ENCODE measurements at places on chromosomes 12 and 14. TPM values are rescaled to one million over a fixed set of nuclear protein-coding genes. Genes with fewer than 3 reads are reported as not detected.

GRCh38 chr12:46400406-46400805, 27.8 kb upstream of the SLC38A2 start:
- DNase-seq = no peak

GRCh38 chr14:31690056-31690455, 128.9 kb downstream of the NUBPL start:
- no peak for DNase-seq

- DNase-seq = no peak
Measured at GRCh38 chr14:51520087-51520486, 131.6 kb upstream of the FRMD6 start.

DNA sequence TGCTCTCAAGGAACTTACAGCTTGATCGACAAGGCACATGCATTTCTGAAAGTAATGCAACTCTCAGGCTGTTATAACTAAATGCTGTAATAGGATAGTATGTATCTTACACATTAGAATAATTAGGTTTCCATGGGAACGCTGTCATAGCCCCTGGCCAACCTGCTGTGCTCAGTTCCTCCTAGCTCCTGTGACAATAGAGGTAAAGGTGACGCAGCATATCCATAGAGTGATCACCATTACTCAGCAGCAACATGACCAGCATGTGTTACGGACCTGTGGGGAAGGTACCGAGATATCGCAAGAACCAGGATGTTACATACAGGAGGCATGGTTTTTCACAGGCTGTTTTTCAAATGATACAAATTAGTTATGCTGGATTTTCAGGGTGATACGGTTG, 150.7 kb downstream of the CAND1 start:
- DNase-seq = no peak

- no peak for DNase-seq
Measured at GRCh38 chr12:116950628-116951325, 40.0 kb downstream of the FBXW8 start.

DNA sequence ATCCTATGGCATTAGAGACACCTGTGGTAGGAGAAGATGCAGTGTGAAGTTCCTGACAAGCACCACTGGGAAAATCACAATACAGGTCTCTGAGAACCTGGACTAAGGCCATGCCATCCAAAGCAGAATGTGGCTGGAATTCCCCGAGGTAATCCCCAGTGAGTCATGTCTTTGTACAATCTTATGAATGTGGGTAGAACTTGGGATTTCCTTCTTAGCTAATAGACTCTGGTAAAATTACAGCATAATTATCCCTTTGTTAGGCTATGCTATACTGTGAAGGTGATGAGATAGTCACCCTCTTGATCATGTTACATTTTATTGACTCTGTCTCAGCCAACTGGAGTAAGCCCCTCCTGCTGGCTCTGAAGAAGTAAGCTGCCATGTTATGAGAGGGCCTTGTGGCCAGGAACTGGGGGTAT, 224.3 kb upstream of the DCN start:
- no peak for DNase-seq

- no peak for DNase-seq
Measured at GRCh38 chr14:56702515-56702914, 107.8 kb downstream of the OTX2 start.

DNA sequence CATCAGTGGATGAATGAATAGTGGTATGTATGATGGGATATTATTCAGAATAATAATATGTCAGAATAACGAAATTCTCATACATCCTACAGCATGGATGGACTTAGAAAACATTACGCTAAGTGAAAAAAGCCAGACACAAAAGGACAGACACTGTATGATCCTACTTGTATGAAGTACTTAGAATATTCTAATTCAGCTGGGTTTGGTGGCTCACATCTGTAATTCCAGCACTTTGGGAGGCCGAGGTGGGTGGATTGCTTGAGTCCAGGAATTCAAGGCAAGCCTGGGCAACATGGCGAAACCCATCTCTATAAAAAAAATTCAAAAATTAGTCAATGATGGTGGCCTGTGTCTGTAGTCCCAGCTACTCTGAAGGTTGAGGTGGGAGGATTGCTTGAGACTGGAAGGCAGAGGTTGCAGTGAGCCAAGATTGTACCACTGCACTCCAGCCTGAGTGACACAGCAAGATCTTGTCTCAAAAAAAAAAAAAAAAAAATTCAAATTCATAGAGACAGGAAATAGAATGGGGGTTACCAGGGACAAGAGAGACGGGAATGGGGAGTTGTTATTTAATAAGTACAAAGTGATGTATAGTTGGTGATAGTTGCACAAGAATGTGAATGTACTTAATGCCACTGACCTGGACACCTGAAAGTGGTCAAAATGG, 132.3 kb downstream of the CHST11 start:
- DNase-seq = no peak

DNA sequence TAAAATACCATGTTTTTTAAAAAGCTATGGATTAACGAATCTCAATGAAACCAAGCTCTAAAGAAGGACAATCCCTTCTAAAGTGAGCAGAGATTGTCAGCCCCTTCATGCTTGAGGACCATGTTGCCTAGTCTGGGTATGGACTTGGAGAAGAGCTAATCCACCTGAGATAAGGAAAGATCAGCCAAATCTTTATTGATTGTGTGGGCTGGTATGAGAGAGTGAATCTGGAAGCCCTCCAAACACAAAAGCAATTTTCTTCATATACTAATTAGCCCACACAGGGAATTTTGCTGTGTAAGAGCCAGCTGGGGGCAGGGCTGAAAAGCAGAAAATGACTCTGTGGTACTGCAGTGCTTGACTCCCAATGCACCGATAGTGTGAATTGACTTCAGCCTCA, 47.4 kb upstream of the DICER1 start:
- no peak for DNase-seq

DNA sequence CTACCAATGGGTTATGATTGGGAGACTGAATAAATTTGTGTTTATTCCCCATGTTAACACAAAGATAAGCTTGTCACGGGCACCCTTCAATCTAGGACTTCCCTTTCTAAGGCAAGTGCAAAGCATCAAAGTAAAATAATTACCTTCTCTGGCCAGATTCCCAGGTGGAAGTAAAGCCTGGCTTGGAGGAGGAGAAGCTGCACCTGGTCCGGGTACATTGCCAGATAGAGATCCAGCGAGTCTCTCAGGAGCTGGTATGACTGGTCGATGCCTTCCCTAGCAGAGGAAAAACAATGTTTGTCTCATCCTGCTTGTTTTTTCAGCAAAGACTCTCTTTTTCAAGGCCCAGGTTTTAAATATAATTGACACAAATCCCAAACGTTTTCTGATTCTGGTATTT, 24.9 kb downstream of the FBXO21 start:
- no peak for DNase-seq

GRCh38 chr14:73834261-73834625, 17.4 kb upstream of the PTGR2 start:
- no peak for DNase-seq

- DNase-seq = no peak
Measured at GRCh38 chr12:132067182-132067581, 76.9 kb downstream of the DDX51 start.

DNA sequence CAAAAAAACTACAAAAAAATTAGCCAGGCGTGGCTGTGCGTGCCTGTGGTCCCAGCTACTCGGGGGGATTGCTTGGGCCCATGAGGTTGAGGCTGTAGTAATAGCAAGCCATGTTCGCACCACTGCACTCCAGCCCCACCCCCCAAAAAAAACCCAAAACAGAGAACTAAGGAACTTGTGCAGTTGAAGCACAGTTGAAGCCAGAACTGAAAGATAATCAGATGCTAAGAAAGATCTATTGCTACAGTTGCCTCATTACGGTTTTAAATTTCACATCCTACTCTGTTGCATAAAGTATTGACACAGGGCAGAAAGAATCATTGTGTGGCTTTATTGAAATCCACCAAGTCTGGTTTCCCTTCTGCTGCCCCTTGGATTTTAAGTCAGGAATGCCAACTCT, 3.8 kb downstream of the CS start:
- DNase-seq = no peak

- DNase-seq = peak; percentile 5
Measured at GRCh38 chr14:83706231-83706954, 1823.6 kb upstream of the FLRT2 start.

DNA sequence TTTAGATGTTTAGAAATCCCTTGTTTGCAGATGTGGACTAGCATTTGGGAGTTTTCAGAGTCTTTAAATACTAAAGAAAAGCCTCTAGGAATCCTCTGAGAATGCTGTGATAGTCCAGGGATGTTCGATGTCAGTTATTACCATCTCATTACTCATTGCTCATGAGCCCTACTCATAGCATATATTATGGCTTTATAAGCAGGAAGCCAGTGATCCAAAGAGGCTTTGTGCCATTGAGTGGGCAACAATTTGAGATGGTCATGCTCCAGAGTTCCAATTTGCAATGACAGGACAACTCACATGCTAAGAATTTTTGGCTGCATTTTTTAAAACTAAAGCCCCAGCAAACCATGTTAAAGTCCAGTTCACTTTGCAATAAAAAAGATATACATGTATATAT, 163.0 kb downstream of the OTOGL start:
- no peak for DNase-seq

- DNase-seq = peak; percentile 42
Measured at GRCh38 chr14:100590726-100591452, 3.7 kb upstream of the BEGAIN start.

- no peak for DNase-seq
Measured at GRCh38 chr12:24904871-24905270, 44.0 kb downstream of the BCAT1 start.

- DNase-seq = peak; percentile 73
Measured at GRCh38 chr12:102964872-102965271, 7.4 kb downstream of the ASCL1 start.

- no peak for DNase-seq
Measured at GRCh38 chr12:30982413-30982812, 55.9 kb downstream of the TSPAN11 start.

- DNase-seq = peak; percentile 74
Measured at GRCh38 chr14:69708586-69709560, 58.1 kb upstream of the SRSF5 start.

DNA sequence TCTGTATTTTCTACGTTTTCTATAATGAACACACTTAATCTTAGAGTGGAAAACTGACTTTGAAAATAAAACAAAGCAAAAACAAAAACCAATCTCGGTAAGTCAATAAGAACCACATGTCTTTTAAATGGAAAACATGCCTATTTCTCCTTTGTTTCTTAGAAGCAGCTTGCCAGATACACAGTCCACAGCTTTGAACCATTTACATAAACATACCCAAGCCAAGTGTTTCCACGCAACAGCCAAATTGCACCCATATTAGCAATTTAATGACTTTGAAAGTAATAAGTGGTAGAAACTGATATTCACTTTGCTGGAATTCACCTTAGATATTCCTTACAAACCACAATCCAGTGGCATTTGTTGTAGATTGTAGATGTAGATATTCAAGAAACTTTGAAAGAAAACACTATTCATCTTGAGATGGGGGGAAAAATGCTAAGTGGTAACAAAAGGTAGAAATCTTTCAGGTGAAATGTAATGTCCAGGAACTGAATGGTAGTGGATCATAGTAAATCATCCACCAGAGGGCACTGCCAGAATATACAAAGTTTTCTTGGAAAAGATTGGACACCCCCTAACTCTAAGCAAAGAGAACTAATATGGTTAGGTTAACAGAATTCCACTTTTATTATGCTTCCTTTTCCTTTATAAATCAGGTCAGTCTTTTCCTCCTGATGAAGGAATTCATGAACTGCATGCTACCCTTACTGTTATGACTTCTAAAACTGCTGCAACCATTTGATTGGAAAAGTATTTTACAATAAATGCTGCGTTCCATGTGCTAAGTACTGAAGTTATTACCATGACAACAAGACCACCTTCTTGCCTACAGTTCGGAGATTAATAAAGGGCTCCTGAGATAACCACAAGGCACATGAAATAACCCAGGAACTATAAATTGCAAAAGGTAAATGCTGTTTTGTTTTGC, 69.8 kb downstream of the RERG start:
- DNase-seq = peak; percentile 31

GRCh38 chr12:28089338-28089737, 100.9 kb upstream of the CCDC91 start:
- peak; percentile 23 for DNase-seq

- no peak for DNase-seq
Measured at GRCh38 chr14:68473069-68473468, 319.8 kb downstream of the ZFP36L1 start.

DNA sequence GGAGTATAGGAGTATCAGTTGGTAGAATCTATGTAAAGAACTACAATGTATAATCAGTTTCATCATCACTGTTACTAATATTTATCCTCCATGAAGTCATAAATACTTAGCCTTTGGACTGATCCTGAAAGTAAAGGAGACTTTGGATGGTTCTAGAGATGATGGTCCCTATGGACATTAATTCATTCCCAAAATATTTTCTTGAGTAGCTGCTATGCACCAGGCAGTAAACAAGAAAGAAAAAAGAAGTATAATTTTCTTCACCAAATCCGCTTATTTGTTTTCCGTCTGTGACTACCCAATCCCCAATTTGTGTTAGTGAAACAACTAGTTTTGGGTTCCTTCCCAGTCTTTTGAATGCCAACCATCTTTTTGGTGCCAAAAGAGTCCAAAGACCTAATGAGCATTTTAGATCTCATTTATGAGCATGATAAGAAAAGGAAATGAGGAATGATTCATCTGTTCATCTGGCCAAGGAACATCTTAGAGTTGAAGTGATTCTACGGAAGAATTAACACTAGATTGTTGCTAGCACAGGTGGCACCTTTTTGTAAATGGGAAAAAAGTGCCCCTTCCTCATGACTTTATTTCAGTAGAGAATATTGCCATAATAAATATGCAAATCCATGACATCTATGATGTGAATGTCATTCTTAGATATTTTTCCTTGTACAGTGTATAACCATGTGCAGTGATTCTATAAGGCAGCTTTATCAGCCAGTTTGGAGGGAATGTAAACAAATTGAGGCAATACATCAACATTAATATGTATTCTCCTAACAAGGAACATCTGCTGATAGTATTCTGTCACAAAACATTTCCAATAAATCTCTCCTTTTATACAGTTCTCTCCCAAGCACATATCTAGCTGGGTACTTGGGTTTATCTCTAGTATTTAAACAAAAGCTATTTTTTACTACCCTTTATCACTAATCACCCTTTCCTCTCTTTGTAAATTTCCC, 85.1 kb upstream of the CCDC91 start:
- DNase-seq = no peak

DNA sequence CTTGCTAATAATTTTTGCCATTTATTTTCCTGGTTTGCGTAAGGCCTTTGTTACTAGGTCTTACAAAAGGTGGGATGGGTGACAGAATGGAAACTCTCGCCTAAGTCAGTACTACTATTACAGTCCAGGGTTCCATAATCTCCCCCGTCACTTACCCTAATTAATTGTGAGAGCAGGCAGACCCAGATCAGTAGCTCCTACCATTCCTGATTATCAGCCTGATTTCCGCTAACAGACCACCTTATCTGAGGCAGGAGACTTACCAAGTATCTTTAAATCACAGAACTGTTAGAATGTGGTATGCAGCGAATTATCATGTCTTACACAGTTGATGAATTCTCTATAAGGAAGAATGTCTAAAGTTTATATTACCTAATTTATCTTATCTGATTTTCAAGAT, 234.7 kb downstream of the FOXN3 start:
- DNase-seq = no peak

Gene TBX3
- total RNA-seq = 0.30 TPM

Gene OR6C1
- total RNA-seq = not detected

Gene KRT85
- not detected for total RNA-seq

Gene BEGAIN
- total RNA-seq = 3.3 TPM

Gene GLIPR1L1
- 12.8 TPM for total RNA-seq

Gene GAS2L3
- 20.5 TPM for total RNA-seq

Gene PLA2G1B
- total RNA-seq = not detected

Gene PAPOLA
- total RNA-seq = 73.9 TPM

Gene MIP
- total RNA-seq = not detected

Gene TOMM20L
- total RNA-seq = not detected

Gene CCDC85C
- total RNA-seq = 44.9 TPM
